ENCODE measurements at places on chromosomes 6 and 20.

DNA sequence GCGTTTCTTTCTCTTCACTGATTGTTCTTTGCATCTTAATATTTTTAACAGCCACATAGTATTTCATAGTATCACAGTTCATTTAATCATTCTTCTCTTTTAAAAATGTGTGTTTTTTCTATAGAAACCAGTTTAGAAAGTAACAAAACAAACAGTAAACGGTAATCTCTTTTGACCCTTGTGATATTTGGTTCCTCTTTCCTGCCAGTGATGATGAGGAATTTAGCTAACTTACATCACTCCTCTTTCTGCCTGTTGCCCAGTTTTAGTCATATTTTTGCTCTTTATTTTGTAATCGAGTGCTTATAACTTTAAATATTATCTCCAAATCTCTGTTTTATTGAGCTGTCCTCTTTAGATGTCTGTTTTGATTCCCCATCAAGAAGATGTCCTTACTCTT, 38.1 kb upstream of the ZBTB24 start:
- no peak for DNase-seq

- DNase-seq, result no peak
Observed at GRCh38 chr20:20744170-20744725, 31.8 kb upstream of the RALGAPA2 start.

GRCh38 chr20:4444404-4444803, 277.3 kb upstream of the PRND start:
- no peak for DNase-seq

DNA sequence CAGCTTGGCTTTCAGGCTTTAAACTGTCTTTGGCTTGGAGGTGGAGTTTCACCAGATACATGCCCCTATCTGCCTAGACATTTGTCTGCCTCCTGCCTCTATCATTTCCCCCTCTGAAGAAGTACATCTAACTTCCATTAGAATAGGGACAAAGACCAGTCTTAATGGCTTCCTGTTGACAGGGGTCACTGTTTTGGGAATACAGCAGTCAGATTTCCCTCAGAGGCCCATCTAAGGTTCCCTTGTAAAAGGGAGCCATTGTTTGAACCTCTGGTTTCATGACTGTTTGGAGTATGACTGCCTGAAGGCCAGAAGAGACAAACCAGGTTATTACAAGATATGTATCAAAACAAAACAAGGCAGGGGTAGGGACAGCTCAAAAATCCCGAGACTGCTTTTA, 665.7 kb upstream of the GJE1 start:
- no peak for DNase-seq

DNA sequence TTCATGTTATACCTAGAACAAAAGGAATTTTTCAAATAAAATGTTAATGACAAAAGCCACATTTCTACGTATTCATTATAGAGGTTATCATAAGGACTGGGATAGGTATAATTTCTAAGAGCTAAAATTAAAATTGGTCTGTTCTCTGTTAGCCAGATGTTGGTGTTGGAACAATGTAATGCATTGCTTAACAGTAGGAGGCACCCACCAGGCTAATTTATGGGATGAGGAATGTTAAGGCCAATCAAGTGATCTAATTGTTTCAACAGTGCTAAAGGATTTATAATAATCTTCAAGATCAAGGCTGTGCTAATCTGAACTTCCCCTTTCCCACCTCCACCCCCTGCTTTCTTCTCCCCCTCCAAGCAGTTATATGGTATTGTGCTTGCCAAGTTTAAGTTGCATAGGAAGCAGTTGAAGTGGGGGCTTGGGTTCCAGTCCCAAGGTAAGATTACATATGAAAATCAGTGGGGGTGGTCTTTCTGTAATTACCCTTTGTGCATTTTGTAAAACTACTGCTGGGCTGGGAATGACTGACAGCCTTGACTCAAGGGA, 89.2 kb upstream of the BACH2 start:
- no peak for DNase-seq

GRCh38 chr20:56752274-56752673, 123.2 kb downstream of the TFAP2C start:
- DNase-seq, result no peak

DNA sequence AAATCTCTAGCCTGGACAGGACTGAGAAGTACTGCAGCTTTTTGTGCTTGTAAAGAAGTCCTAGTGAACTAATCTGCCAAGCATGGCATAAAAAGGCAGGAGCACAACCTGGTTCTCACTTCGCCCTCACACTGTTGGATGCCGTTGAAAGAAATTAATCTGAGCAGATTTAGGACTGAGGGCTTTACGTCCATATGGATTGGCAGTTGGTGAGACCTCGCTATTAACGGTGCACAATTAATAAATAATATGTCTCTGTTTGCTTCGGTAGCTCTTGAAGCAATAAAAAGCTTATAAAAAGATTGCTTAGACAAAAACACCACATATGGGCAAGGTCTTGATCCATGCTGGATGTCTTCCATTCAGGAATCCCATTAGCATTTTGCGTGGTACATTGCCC, 185.6 kb upstream of the EPHA7 start:
- DNase-seq, result no peak

- DNase-seq, result no peak
Observed at GRCh38 chr20:42837456-42837855, 352.2 kb downstream of the PTPRT start.

- no peak for DNase-seq
Observed at GRCh38 chr6:161021998-161022743, 30.6 kb downstream of the MAP3K4 start.

- no peak for DNase-seq
Observed at GRCh38 chr6:12467706-12468670, 177.8 kb downstream of the EDN1 start.
